ENCODE measurements at places on chromosomes 4 and X.

- DNase-seq, result no peak
Measured at GRCh38 chrX:57752866-57753265, 72.8 kb upstream of the NLRP2B start.

DNA sequence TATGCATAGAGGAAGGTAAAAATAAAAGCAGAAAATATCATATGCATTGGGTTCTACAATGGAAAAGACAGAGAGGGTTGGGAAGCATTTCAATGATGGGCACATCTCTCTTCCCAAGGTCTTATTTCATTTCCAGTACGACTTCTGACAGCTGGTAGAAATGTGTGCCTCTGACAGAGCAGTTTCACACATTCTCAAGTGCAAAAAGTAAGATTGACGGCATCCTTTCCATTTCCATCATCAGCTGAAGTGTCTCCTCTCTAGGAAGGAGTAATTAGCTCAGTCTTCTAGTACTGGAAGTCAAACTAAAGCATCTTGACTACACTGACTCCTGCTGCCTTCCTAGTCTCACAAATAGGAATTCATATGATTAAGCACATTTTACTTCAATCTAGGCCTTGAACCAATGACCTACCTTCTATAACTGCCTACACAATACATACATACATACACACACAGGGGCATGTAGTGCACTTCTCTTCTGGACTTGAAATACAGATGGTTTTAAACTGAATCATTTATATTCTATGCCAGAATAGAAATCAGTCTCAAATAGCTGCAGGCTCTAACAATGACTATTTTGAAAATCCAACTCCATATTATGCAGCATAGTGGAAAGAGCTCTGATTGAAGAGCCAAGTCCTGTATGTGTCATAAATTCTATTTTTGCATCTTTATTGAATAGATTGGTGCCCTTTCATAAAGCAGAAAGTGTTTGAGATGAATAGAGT is 473.4 kb downstream of the INPP4B start:
- no peak for DNase-seq

- no peak for DNase-seq
Measured at GRCh38 chrX:148134578-148134977, 153.4 kb downstream of the FMR1NB start.

GRCh38 chr4:113634081-113634969 is 127.2 kb downstream of the CAMK2D start:
- DNase-seq, result no peak

GRCh38 chr4:85824166-85824945 is 349.4 kb downstream of the ARHGAP24 start:
- DNase-seq, result no peak

GRCh38 chr4:173211222-173211621 is 42.6 kb downstream of the GALNT7 start:
- DNase-seq, result no peak

DNA sequence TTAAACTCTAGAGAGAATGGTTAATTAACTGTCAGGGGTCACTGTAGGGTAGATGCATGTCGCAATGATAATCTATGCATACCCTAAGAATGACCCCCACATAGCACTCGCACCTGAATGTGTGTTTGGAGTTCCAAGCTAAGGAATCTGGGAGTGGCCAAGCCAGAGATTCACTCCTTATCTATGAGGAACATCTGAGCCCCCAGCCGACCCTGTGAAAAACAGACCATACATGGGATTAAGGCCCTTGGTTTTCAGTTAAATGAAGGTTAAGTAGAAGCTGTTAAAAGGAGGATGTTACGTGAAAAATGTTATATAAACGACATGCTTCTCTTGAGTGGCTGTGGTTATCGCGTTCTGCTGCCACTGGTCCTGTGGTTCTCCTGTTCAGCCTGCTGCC is 147.2 kb downstream of the RELL1 start:
- no peak for DNase-seq

GRCh38 chr4:1998296-1998695 is 10.5 kb downstream of the NELFA start:
- DNase-seq, result no peak

- no peak for DNase-seq
Measured at GRCh38 chrX:30812326-30812725, 76.7 kb downstream of the TAB3 start.

DNA sequence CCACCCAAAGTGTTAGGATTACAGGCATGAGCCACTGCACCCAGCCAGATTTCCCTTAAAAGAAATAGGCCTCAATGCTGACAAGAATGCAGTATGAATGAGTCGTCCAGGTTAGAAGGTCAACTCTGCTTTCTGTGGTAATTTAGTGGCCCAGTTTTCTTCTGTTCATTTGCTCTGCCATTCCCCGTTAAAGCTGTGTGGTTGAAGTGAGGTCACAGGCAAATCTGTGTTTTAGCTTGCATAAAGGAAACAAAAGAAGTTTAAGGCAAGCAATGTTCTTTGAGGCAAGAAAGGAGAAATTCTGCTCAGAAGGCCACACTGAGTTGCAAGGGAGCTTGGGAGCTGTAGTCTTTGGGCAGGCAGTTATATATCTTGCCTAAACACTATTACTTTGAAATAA is 176.8 kb downstream of the LARP7 start:
- DNase-seq, result peak; percentile 45

- no peak for DNase-seq
Measured at GRCh38 chrX:84358271-84358670, 144.0 kb downstream of the HDX start.

DNA sequence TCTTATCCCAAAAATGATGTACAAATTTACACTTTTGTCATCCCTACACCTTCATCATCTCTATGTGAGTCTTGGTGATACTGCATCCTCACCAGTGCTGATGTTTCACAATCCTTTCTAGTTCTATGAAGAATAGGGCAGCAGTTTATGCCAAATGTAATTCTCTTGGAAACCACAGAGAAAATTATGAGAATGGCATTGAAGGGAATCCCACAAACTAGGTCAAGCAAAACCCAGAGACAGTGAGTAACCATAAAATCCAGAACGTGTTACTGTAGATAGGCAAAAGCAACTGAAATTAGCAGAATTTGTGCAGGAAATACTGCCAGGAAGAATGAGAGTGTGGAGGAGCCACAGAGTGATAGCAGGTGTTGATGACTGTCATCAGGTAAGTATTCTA is 24.5 kb downstream of the IL15 start:
- no peak for DNase-seq

GRCh38 chr4:10697086-10697485 is 12.5 kb upstream of the CLNK start:
- DNase-seq, result no peak

- no peak for DNase-seq
Measured at GRCh38 chr4:77910676-77911075, 48.0 kb downstream of the MRPL1 start.

DNA sequence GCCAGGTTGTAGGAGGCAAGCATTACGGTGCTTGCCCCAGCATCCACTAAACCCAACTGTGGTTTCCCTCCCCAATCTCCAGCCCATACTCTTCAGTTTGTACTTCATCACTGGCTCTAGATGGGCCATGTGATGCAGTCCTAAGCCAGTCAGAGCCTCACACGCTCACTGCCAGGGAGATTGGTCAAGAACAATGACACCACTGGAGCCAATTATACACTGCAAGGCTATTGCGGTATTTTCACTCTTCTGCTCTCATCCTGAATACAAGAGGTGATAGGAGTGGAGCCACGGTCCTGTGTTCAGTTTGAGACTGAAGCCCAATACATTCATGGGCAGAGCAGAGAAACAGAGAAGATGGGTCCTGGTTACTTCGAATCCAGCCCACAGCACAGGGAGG is 58.4 kb downstream of the SEPSECS start:
- no peak for DNase-seq

- DNase-seq, result no peak
Measured at GRCh38 chr4:22986262-22986661, 293.5 kb downstream of the GBA3 start.

- no peak for DNase-seq
Measured at GRCh38 chr4:126799971-126800574, 832.7 kb upstream of the INTU start.

DNA sequence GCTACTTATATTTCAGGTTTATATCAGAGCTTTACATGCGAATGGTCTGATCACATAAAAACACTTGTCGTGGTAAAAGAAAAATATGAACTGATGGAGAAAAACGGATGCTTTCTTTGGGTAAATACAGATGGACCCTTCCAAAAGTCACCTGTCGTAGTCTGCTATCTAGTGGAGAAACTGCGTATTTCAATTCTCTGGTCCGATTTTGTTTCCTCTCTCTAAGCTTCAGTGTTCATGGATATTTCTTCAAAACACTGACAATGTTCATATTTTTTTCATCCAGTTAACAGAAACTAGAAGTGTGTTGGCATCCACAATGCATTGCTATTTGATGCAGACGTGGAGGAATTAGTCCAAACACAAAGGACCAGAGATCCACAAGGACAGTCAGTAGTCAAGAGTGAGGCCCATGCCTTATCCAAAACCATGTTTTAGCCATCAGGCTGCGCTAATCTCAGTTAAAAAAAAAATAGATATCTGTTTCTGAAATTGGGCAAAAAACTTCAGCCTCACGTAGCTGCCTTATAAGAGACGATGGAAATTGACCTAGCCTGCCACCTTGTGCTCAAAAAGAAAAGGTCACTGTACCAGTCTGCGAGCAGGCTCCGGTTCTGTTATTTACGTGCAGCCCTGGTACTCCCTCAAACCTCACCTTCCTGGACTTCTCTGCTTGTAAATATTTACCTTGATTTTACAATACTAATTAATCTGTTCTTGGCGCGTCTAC is 16.0 kb downstream of the MEPE start:
- peak; percentile 44 for DNase-seq

GRCh38 chr4:85218756-85219155 is 252.3 kb upstream of the WDFY3 start:
- no peak for DNase-seq

DNA sequence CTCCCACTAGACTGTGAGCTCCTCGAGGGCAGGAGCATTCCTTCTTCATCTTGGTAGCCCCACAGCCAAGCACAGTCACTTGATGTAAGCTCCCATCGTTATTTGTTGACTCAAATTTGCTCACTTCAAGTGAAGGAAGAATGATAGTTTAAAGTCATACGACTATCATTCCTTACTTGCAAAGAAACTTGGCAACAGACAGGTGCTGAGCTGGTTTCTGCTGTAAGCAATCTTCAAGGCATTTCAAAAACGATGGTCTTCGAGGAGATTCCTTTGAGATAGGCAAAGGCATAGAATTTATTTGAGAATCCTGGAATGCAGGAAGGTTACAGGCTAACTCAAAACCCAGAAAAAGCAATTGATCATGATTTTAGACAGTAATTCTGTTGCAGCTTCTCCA is 64.8 kb downstream of the QDPR start:
- DNase-seq, result no peak

DNA sequence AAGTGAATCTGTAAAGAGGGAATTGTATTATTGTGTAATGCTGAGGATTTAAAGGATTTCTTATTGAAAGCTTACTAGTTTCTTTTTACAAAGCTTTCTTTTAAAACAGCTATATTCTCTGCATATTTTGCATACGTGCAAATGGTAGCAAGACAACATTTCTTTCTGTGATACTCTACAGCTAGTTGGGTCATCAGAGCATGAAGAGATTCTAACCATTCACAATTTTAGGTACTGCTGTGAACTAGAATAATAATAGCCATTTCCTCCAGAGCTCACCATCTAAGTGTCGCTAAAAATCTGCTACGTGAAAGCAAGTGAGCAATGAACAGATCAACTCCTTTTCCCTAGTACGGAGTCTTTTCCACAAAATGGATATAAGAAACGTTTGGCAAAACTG is 37.3 kb downstream of the ARHGAP6 start:
- no peak for DNase-seq

- DNase-seq, result no peak
Measured at GRCh38 chr4:150949943-150950342, 65.1 kb downstream of the LRBA start.

DNA sequence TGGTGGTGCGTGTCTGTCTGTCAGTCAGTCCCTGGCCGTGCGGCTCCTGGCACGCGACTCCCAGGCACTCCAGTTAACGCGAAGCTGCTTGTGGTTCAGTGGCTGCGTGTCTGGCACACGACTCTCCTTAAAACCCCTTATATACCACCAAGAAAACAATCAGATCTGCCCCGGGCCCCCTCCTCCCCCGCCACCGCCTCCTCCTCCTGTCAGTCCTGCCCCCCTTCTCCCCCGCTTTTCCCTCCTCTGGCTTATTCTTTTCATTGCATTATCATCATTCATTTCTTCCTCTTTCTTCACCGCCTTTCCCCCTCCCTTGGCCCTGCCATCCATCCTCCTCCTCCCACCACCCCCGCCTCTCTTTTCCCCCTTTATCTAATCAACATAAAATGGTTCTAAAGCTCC is at the start of gene NEUROG2:
TSS of gene NEUROG2 (minus strand) at position 115 of the 405 bp plus-strand sequence. CDS start 705 bp downstream, outside the sequence.
- no peak for DNase-seq

- no peak for DNase-seq
Measured at GRCh38 chr4:2261853-2262144, at the start of gene MXD4. Gene MXD4 (minus strand): TSS chr4:2262109. CDS start chr4:2261980, 129 bp downstream.

GRCh38 chr4:165692082-165692481 is 181.0 kb upstream of the TLL1 start:
- DNase-seq, result no peak

DNA sequence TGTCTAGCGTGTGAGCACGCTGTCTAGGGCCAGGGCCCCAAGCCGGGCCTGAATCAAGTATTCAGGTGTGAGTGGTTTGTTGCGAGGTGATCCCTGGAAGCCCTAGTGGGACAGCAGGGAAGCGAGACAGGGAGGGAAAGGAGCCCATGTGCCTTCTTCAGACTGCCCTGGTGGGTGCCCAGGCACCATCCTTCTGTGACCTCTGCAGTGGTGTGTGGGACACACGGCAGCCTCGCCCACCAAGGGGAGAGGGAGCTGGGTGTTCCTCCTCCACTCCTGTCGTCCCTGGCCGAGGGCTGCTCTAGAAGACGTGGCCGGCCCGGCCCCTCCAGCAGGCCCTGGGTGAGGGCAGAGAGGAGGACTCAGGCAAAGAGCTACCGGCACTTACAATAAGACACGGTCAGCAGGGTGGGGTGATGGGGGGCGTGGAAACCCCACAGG is 47.4 kb downstream of the HTRA3 start:
- DNase-seq, result no peak

- DNase-seq, result no peak
Measured at GRCh38 chr4:187010052-187010451, 286.4 kb upstream of the FAT1 start.

GRCh38 chr4:8167291-8167690 is 8.7 kb upstream of the ABLIM2 start:
- DNase-seq, result no peak

Data from astrocyte of the cerebellum (primary cell).